ENCODE measurements at places on chromosomes 4 and X.

DNA sequence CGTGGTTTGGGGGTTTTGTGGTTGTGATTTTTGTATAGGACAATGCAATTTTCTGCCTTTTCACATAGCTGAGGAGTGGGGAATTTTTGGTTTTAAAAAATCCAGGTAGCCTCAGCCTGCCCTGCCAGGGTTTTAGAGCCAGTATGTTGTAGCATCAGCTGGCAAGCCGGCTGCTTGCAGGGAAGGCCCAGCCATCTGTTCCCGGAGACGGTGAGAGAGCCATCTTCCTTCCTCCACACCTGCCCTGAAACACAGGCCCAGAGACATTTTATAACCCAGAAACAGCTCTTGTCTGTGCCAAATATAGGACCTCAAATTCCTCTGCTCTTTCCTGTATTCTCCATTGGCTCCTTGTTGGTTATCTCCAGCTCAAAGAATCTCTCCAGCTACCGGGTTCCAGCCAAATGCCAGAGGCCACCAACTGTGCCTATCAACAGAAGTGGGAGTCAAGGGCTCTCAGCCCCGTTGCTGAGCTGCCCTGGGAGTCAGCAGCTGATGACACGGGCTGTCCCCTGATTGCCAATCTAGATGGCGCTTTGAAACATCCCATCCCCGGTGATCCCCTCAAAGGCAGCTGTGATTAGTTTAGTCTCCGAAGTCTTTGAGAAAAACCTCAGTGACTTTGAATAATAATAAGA lies 595.2 kb downstream of the MID1IP1 start:
- peak; percentile 84 for DNase-seq

- no peak for DNase-seq
These were observed 147.7 kb upstream of the GRIA3 start for GRCh38 chrX:123036401-123036800.

GRCh38 chrX:20217271-20217670 lies 49.4 kb downstream of the RPS6KA3 start:
- DNase-seq, result no peak

DNA sequence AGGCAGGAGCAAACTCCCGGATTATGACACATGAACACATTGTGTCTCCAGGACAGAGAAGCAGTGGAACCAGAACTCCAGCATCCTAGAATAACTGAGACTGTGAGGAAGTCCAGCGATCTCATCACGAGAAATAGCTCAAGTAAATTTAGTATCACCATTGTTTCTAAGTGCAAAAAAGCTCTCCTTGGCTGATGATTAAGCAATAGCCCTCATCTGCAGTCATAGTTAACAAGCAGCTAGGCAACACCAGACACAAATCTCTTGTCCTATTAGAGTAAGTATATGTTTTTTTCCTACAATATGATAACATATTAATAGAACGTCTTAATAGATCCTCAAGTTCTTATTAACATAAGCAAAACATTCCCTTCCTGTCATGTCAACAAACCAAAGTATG lies 2.4 kb upstream of the CFAP299 start:
- no peak for DNase-seq

GRCh38 chr4:141541851-141542250 lies 94.5 kb upstream of the IL15 start:
- no peak for DNase-seq

GRCh38 chr4:44914748-44915147 lies 188.4 kb upstream of the GNPDA2 start:
- no peak for DNase-seq

DNA sequence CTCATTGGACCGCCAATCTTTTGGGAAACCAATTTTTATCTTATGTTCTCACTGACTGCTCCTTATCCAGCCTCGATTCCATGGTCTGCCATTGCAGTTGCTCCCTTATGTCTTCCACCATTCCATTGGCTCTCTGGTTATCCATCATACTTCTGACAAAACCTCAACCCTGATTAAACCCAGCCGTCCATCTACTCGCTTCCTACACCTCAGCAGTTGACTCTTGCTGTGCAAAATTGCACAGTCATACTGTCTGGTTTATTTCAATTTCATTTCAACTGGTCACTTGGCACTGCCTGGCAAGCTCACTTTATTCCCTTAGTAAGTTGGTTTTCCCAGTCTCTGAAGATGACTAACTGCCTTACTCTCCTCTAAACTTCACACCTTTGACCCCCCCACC lies 26.2 kb downstream of the ARL9 start:
- DNase-seq, result no peak

DNA sequence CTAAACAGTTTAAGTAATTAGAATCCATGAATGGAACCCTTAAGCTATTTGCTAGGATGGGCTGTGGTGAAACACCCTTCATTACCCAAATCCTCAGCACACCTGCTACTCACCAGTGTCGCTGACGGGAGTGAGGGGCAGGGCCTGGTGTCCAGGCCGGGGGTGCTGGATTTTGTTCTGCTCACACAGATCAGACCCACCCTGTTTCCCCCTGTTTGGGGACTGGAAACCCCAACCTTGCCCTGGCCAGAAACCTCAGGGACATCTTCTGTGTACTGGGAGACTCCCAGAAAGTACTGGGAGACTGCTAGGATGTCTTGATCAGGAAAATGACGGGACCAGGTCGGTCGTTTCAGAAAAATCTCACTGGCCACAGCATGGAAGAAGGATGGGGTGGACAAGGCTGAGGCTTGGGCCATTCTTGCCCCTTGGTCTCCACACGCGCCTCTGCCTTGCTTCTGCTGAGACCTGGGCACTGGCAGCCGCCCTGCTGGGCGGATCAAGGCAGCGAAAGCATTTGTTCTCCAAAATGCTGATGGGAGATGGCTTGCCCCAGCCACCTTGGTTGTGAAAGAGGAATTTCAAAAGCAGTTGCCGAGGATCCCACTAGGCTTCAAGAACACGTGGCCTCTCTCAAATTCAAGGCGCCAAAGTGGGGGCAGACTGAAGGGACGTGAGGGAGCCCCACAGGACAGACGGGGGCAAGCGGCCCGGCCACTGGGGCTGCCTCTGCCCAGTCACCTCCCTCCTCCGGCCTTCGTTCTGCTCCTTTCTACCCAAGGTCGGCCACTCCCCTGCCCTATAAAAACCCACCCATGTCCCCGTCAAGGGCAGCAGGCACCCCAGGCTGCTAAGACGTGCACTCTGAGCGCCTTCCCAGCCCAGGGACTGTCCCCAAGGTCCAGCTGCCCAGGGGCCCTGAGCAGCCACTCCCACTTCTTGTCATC lies 23.5 kb upstream of the PDE6B start:
- DNase-seq, result no peak

- peak; percentile 14 for DNase-seq
These were observed 53.9 kb upstream of the ZNF157 start for GRCh38 chrX:47316276-47317025.

DNA sequence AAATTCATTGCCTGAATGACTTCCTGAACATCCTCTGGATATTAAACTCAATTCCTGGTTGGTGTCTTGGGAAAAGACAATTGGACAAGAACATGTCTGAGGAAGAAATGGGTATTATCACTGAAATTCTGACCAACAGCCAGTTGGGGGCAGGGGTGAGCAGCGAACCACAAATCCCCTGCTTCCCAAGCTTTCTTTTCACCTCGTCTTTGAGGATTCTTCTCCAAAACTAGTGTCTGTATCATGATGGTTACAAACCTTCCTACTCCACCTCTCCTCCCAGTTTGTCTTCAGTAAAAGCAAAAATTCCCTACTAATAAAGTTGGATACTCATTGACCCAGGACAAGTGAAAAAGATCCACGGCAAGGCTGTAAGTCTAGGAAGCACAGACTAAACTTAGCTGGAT lies 48.3 kb upstream of the WDR1 start:
- DNase-seq, result no peak

DNA sequence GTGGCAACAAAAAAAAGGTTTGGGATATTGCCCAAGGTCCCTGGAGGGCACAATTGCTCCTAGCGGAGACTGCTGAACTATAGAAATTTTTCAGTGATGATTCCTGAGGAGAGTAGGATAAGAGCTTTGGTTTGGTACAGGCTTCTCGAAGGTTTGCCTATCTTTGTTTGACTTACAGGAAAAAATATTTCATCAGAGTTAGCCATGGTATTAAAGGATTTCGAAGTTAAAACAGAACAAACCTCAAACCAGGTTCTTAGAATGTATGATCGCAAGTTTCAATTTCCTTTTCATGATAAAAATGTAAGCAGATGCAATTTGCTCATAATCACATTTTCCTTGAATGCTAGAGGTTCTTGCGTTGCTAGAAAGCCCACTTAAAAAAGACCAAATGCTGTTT lies 1.7 kb downstream of the EGFL6 start:
- DNase-seq, result no peak

DNA sequence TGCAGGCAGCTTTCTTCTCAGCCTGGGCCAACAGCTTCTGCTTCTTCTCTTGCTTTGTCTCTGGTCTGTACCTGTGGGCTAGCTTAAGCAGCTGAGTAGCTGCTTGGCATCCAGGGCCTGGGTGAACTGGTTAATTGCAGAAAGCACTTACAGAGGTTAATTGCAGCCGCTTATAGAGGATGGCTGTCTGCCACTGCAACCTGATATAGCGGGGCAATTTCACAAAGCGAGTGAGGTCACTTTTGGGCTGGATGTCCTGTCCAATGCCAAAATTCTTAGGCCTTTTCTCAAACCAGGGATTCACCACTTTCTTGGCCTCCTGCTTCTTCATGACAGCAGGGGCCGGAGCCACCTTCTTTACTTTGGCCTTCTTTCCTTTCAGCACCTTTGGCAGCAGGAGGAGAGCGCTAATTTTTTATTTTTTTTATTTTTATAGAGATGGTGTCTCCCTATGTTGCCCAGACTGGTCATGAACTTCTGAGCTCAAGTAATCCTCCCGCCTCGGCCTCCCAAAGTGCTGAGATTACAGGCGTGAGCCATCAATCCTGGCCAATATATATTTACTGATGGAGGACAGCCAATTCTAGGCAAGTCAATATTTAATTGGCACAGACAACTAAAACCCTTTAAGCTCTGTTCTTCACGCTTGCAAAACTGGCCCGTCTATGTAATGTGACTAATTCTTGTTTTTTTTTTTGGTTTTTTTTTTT lies 61.0 kb downstream of the ENOPH1 start:
- DNase-seq, result peak; percentile 21

DNA sequence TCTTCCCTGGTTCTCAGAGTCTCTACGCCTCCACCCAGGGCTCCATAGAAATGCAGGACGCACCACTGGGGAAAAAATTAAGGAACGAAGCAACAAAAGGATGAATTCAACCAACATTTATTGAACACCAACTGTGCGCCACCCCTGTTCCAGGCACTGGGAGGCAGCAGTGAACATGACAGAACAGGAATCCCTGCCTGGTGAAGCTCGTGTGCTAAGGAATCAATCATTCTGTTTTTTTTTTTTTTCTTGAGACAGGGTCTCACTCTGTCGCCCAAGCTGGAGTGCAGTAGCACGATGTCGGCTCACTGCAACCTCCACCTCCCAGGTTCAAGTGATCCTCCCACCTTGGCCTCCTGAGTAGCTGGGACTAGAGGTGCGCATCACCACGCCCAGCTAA lies 1.9 kb upstream of the FTSJ1 start:
- no peak for DNase-seq

GRCh38 chr4:37422638-37423037 lies 178.1 kb downstream of the NWD2 start:
- no peak for DNase-seq

DNA sequence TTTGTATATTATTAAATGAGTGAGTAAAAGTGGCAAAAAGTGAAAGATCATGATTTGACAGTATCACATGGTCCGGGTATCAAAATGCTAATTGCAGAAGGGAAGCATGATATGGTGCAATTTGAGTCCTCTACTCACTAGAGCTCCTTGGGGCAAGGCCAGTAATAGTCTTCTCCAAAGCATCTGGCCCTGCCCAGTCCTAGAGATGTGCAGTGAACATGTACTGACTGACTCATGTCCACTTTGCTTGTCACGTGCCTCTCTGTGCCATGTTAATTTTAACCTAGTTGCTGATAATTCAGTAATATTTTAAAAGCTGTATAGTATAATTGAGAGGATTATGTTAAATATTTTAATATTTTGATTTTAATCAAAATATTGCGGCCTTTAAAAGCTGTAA lies 54.6 kb upstream of the TENM3 start:
- DNase-seq, result no peak

GRCh38 chrX:101108284-101108683 lies 10.3 kb downstream of the CENPI start:
- no peak for DNase-seq

DNA sequence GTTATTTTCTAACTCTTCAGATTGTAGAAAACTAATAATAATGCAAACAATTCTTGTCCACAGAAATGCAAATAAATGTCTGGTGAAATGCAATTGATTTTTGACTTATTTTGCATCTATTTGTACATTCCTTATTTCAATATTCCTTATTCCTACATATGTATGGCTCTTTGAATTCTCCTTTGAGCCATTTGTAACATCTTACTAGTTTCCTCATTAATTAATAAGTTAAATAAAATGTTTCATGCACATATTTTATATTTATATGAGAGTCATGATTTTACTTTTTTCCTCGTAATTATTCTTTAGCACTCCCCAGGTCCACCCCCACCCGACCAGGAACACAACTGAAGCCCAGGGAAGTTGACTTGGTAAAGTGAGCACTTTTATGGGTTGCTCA lies 2.7 kb upstream of the FTHL17 start:
- DNase-seq, result no peak

DNA sequence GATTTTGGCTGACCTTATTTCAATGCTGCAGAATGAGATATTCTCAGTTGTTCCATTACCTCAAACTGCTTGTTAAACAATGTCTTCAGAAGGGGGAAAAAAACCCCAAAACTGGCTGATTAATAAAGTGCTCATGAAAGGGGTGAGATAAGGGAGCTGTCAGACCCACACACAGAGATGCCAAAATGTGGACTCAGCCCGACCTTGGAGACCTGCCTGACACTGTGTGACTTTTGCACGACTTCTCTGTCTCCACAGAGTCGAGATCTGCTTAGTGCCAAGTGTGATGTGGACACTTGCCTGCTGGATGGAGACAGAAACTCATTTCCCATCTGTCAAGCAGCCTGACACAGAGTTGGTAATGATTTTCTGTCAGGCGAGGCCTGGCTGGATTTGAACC lies 31.5 kb downstream of the REELD1 start:
- no peak for DNase-seq

- no peak for DNase-seq
These were observed 22.9 kb downstream of the ABLIM2 start for GRCh38 chr4:8135666-8136065.
